ENCODE measurements at places on chromosomes 13 and 19.

DNA sequence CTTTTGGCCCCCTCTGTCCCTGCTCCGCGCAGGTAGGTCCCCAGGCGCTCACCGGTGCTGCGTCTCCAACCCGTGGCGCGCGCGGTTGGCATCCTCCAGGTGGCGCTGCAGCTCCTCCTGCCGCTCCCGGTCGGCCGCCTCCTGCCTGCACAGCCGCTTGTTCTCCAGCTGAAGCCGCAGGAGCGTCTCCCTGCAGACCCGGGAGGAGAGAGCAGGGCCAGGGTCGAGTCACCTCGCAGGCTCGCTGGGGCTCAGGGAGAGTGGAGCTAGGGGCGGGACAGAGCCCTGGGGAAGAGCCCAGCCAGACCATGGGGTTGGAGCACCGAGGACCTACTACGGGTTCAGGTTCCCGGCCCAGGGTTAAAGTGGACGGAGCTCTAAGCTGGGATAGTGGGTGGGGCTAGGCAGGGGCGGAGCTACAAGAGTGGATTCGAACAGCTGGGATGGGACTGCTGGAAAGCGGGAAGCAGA, 9.3 kb downstream of the HOOK2 start:
- DNase-seq = peak; percentile 77

GRCh38 chr13:111181977-111182376, 66.9 kb downstream of the ARHGEF7 start:
- no peak for DNase-seq

DNA sequence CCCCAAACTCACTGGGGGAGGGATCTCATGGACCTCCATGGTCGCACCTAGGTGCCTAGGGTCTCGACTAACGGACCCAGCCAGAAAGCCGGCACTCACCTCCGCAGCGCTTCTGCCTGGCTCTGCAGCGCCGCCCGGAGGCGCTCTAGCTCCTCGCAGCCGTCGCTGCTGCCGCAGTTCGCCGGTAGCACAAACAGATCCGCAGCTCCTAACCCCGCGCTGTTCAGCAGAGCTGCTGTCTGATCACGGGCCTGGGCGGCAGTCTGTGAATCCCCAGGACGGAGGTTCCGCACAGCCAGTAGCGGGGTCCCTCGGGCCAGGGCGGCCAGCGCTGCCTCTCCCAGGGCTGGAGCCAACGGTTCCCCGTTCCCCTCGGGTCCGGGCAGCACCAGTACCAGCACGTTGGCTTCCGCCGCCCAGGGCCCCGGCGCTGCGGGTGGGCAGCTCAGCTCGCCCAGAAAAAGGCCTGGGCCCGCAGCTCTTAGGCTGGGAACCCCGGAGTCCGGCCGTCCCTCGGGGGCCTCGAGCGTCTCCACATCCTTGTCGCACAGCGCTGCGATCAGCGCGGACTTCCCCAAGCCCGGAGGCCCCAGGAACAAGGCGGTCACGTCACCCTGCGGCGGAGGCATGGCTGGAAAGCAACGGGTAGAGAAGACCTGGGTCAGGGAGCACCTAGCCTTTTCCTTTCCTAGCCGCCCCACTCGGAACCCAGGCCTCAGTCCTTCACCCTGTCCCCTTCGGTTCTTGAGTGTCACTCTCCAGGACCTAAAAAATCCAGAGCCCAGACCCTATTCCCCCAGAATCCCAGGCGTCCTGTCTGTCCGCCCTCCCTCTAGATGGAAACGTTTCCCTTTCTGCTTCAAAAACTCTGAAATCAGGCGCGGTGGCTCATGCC, 977 bp downstream of the IRGQ start:
- peak; percentile 59 for DNase-seq

GRCh38 chr13:52617070-52618060, 24.9 kb upstream of the HNRNPA1L2 start:
- DNase-seq = peak; percentile 75

- no peak for DNase-seq
Measured at GRCh38 chr19:1041835-1042685, 2.2 kb downstream of the ABCA7 start.

DNA sequence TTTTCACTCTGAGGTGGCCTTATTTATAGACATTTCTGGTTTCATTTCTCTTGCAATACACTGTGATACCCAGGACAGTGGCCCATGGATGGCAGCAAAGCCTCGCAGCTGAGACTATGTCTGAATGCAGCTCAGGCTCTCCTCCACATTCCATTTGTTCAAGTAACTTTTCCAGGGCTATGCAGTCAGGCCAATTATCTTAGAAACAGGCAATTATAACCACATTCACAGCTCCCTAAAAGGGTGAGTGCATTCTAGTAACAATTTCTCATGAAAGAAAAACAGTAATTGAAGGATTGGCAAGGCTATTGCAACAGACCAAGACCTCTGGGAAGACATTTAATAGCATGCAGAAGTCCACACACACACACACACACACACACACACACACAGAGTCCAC, 264.0 kb downstream of the TBC1D4 start:
- no peak for DNase-seq

- no peak for DNase-seq
Measured at GRCh38 chr13:31967155-31967554, 64.4 kb upstream of the FRY start.

GRCh38 chr19:46759817-46760333, 13.6 kb upstream of the STRN4 start:
- DNase-seq = no peak

GRCh38 chr13:44905556-44905955, 83.7 kb downstream of the NUFIP1 start:
- no peak for DNase-seq

DNA sequence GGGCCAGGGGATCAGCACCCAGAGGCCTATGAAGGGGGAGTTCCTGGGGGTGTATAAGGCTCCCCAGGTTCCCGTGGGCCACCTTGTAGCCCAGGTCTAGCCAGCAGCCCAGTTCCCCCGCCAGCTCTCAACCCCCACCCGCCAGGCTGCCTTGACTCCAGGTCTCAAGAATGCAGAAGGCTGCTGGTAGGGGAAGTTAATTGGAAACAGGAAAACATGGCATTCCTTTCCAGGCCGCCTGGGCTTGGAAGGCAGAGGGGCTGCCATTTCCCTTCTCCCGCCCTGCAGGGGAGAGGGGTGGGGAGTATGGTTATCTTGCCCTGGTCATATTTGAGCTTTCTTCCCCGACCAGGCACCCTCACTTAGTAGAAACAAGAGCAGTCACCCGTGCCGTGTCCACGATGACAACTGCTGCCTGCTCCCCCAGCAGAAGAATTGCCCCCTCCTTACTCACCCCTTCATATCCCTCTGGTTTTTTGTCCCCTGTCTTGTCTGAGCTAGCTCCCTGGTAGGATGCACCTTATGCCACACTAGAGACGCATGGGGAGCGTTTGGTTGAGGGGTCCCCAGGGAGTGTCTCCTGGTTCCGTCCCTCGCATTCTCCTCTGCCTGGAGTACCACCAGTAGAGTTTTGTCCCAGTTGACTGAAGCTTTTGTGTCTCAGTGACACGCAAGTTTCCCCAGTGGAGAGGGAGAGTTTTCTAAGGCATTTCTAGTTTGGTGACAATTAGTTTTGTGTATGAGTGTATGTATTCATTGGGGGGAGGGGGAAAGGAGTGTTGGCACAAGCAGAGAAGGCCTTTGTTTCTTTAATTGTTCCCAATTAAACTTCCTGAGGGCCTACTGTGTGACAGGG, 4.5 kb downstream of the BICRA start:
- no peak for DNase-seq

DNA sequence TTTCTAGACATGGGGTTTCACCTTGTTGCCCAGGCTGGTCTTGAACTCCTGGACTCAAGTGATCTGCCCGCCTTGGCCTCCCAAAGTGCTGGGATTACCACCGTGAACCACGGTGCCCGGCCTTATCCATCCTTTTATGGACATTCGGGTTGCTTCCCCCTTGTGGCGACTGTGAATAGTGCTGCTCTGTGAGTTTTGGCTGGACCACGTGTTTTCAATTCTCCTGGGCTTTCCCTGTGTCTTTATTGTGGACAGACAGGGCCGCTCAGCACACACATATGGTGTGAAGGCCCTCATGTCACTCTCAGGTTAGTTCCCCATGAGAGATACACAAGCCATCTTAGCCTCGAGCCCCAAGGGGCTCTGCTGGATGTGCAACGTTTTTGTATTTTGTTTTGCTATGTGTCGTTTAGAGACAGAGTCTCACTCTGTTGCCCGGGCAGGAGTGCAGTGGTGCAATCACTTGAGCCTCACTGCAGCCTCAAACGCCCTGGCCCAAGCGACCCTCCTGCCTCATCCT, 40.5 kb downstream of the MAU2 start:
- peak; percentile 48 for DNase-seq

- DNase-seq = no peak
Measured at GRCh38 chr19:5250127-5250659, 90.4 kb downstream of the PTPRS start.

- no peak for DNase-seq
Measured at GRCh38 chr19:3365093-3365835, 1.1 kb upstream of the NFIC start.

DNA sequence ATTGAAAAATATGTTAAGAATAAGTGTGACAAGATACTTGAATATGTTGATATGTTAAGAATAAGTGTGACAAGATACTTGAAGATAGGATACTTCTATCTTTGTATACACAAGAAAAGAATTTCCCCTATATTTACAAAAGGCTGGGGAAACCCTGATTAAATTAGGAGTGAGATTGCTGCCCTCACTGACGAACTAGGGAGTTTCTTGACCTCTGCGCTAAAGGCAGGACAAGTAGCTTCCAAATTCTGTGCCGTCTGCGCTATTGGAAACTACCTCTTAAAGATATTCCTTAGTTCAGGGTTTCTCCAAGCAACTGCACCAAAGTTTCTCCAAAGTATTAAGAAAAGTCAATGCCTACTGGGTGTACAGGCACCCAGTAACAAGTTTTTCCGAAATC, 730 bp downstream of the ZNF260 start:
- DNase-seq = no peak

DNA sequence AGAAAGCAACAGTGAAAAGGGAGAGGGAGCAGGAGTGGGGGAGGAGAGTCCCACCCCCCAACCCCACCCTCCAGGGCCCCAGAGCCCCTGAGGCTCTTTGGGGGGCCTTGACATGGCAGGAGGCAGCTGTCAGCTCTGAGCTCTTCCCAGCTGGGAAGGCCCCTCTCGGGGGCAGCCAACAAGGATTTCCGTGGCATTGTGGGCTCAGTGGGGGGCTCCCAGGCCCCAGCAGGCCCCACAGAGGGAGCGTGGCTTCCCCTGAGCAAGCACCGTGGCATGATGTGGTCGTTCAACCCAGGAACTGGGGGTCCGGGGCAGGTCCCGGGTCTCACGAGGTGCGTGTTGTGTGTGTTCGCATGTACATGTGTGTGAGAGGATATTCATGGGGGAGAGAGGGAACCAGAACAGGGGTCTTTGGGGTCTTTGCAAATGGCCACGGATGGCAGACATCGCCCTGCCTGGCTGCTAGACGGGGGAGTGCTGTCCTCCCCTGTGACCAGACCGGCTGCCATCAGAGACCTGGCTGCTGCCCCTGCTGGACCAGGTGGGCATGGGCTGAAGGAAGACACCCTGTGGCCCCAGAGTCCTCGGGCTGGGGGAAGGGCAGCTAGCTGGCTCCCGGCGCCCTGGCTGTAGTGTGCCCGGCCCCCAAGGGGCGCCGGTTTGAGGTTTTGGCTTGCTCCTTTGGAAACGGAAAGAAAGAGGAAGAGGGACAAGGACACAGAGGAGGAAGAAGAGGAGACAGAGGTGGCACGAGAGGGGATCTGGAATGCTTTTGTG, 3.7 kb upstream of the AKAP8L start:
- no peak for DNase-seq

DNA sequence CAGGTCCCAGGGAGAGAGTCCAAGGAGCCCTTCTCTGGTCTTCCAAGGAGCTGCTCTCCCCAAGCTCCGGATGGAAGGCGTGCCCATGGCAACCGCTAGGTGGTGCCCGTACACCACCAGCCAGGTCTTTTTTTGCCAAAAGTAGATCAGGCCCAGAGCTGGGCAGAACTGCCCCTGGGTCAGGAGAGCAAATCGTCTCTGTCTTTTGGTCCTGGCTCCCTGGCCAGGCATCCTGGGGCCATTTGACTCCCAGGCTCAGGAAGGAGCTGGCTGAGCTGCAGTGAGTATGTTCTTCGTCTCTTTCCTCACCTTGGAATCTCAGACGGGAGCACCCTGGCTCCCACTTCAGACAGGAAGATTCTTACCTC, 24.6 kb upstream of the BCL3 start:
- DNase-seq = peak; percentile 65

DNA sequence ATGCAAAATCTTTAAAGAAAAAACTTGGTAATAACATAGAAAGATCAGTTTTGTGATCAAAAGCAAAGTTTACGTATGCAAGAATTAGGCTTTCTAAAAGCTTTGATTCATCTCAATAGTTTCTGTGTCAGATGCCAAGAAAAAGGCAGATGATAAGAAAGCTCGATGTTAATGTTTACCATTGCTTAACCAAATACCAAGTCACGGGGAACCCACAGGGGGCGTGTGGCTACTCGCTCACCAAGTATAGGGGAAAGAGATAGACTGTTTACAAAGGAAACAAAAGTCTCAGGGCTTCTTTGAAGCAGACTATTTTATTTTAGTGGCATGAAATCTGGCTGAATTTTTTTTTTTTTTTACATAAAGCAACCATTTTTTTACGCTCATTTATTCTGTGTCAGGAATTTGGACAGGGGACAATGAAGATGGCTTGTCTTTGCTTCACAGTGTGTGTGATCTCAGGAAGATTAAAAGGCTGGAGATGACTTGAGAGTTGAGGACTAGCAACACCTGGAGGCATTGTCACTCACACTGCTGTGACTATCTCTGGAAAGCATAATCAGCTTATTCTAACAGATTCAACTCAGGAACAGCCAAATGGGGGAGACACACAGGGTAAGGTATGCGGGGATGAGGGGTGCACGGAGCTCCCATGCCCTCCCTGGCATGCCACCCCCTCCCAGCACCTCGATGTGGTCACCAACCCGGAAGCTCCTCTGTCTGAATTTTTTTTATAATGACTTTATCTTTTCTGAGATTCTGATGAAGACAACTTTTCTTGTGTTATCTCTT, 24.9 kb downstream of the RCBTB1 start:
- DNase-seq = no peak

DNA sequence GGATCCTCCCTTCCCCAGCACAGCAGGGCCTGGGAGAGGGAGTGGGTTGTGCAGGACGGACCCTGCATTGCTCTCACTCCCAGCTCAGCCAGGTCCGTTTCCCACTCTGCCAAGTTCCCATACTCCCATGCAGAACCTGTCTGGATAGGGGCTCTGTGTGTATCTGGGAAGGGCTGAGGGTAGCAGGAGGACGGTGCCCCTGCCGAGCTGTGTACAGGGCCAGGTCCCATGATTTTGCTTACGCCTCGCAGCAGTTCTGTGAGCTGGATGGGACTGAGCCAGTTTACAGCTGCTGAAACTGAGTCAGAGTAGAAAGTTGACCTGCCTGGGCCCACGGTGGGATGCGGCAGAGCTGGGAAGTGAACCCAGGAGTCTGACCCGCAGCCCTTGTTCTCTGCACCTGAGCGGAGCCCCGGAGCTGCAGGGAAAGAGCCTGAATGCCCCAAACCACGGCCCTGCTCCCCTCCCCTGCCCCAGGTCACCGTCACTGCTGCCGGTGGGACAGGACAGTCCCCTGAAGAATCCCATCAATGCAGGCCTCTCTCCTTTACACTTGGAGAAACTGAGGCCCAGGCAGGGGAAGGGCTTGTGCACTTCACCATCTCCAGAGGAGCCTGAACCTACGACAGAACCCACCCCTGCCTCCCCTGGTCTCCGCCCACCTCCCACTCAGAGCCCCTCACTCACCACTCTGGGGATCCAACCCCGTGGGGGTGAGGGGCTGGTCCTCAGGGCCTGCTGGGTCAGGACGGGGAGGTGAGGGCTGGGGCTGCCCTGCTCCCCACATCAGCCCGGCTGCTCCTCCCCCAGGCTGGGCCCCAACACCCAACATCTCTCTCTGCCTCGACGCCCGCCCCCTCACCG, 3.5 kb downstream of the LILRB5 start:
- no peak for DNase-seq

- no peak for DNase-seq
Measured at GRCh38 chr19:16263141-16263761, 61.4 kb upstream of the KLF2 start.

GRCh38 chr19:49786376-49786820, 19.6 kb downstream of the AP2A1 start:
- no peak for DNase-seq

Measured in activated T-helper 9 cell treated with anti-CD3 and anti-CD28 coated beads, Interleukin-2, amount 50 U/mL, for 16 hours (primary cell).